Left kidney (tissue), 8 donors: ENCODE measurements at places on chromosomes 7 and 10. TPM values are rescaled to one million over a fixed set of nuclear protein-coding genes. Genes with fewer than 3 reads are reported as not detected.

GRCh38 chr7:155462163-155462735 lies 4.3 kb downstream of the EN2 start:
- no peak for DNase-seq

ERLIN1 gene
- polyA plus RNA-seq, result 59.1 TPM

DNA sequence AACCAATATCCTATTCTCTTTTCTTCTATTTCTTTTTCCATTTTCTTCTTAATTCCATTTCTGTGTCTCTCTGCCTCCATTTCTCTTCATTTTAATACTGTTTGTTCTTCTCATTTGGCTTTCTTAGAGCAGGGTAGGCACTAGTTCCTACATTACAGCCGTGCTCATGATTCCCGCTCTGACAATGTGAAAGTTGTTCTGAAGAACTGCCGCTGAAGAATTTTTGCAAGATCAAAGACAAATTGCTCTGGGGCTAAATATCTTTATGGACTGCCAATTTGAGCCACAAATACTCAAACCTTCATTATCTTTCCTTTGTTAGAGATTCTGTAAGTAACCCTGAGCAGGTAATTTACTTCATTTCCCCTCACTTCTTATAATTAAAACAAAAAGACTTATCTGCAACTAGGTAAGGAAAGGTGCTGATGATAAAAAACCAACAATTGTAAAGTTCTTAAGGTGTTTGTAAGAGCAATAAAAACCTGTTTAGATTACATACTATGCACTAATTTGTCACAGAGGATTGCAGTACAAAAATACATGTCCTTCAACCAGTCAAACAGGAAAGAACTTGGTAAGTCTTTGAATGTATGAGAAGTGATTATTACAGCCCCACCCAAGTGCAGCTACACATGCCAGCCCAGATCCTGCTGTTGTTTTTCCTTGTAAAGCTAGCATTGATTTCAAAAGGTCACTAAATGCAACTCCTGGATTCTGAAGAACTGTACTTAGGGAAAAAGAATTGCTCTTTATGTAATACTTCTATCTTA lies 127.5 kb downstream of the COL28A1 start:
- no peak for DNase-seq

DNA sequence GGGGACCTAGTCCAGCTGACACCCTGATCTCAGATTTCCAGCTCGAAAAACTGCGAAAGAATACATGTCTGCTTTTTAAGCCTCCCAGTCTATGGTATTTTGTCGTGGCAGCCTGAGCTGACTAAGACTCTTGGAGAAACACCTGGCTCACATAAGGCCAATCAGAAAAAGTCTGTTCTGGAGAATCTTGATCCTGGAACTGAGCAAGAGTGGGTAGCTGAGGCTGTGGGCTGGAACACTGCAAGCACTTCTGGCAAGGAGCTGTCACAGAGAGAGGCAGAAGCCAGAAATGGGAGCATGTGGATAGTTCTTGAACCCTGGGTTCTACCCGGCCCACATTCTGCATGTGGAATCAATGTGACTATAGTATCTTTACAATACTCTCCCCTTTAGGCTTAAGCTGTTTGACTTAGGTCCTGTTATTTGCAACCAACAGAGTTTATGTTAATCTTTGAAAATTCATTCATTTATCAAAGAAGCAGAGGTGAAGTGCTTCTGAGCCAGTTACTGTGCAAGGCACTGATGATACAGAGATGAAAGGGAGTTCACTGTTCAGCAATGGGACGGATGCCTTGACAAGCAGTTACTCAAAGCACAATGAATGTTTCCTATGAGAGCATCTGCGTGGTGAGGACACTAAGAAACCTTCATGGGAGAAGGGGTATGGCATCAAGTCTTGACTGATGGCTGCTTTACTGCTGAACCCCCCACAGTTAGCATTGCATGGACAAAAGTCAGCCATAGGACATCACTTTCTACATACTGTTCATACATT lies 4.4 kb upstream of the C10orf90 start:
- DNase-seq, result no peak

- DNase-seq, result no peak
Measured at GRCh38 chr7:128303643-128304042, 40.1 kb downstream of the RBM28 start.

DNA sequence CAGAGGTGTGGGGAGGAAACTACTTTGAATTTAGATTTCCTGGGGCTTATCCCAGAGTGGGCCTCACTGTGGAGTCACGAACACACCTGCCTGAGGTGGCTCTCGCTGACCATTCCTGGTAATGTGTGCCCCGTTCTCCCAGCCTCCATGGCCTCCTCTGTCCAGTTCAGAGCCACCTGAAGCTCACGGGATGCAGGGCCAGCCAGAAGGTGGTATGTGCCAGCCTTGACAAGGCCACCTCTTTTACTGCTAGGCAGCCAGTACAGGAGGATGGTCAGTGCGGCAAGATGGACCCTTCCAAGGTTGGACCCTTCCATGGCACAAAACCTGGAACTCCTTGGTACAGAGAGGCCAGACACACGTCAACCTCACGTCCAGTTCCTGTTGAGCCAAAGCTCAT lies 210.3 kb downstream of the DNAJB6 start:
- no peak for DNase-seq

- no peak for DNase-seq
Measured at GRCh38 chr7:50653981-50654425, 88.8 kb upstream of the DDC start.

- no peak for DNase-seq
Measured at GRCh38 chr7:134480730-134481129, 21.8 kb upstream of the AKR1B1 start.

SLC18A3 gene
- not detected for polyA plus RNA-seq

PRSS1 gene
- polyA plus RNA-seq, result not detected

- DNase-seq, result no peak
Measured at GRCh38 chr7:40882071-40882658, 747.4 kb downstream of the SUGCT start.

PRTFDC1 gene
- 46.0 TPM for polyA plus RNA-seq

DNA sequence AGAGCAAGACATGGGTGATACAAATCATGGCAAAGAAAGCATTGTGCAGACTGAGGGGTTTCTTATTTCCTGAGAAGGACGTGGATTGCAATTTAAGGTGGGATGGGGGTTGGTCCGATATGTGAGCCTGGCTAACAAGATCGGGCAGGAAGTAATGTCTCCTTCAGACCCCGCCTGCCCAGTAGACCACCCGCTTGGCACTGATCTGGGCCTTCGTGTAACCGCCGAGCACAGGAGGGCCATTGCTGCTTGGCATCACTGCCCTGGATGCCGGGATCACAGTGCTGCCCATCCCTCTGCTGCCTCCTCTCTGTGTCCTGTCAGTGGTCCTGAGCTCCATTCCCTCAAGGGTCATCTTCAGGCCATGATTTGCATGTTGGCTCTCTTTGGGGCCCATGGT lies 214.6 kb upstream of the ZNF32 start:
- DNase-seq, result no peak

TUBAL3 gene
- 0.40 TPM for polyA plus RNA-seq

SDK1 gene
- 7.1 TPM for polyA plus RNA-seq

JCAD gene
- 29.7 TPM for polyA plus RNA-seq

DNA sequence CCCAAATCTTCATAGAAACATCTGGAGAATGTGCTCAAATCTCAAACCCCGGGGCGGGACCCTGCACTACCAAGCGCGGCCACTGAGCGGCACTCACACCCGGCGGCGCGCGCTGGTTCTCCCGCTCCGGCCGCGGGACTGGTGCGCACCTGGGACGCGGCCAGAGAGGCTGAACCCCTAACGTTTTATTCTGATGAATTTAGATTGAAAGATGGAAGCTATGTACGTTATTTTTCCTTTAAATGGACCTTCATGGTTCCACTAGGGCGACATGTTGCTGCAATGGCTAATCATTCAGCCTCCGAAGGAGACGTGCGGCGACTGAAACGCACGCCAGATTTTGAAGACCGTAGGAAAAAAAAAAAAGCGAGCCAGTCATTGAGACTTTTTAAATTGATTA lies 107.0 kb upstream of the INSIG1 start:
- DNase-seq, result no peak

GRCh38 chr10:84548869-84549268 lies 220.5 kb downstream of the CCSER2 start:
- no peak for DNase-seq
